ENCODE measurements at places on chromosomes 16 and 17.

DNA sequence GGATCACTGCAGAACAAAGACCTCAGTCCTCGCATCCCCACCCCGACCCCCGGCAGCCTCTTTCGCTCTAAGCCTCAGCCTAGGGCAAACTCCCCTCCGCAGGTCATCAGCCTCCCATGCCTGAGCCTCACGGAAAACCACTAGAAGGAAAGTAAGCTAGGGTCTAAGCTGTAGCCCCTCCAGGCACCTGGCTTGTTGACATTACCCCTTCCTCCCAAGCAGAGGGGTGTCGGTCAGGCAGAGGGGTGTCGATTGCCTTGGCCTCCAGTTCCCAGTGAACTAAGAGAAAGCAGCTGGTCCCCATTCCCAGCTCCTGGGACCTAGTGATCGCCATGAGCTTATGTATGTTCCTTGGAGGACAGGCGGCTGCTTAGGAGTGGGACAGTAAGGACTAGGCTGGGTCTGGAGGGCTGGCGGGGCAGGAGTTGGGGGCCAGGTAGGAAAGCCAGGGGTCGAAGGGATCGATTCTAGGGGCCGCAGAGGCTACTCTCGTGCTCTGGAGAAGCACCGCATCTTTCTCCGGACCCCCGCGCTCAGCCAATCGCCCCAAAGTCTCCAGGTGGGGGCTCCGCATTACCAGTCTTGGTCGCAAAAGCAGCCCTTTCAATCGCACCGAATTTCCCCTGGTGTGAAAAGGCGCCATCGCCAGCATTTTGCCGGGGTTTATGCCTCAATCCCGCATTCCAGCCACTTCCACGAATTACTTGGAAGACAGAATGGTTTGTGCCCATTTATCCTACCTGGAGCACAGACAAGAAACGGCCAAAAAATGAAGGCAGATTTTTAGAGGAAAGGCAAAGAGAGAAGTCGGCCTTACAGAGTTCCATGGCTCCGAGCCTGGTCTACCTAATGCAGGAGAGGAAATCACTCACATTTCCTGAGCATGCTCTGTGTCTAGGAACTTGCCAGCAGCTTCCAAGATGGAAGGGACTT is 21.3 kb upstream of the HOXB13 start:
- DNase-seq: no peak

DNA sequence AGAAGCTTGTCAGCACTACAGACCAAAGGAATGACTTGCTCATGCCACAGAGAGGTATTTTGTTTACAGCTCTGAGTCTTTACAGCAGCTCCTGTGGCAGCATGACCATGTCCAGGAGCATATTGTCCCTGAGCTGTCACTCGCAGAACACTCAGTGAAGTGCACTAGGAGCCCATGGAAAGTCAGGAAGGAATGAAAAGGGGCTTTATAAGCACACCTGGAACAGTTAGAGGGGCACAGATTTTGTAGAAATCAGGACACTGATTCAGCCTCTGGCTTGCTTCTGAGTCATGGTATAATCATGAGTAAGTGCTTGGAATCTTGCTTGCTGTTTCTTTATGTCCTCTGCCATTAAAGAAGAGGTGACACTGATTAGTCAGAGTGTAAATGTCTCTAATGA is 41.0 kb downstream of the TADA2A start:
- DNase-seq: no peak

GRCh38 chr16:1048442-1049112 is 24.0 kb upstream of the SSTR5 start:
- DNase-seq: peak; percentile 42

GRCh38 chr17:40778461-40778860 is 3.9 kb downstream of the KRT27 start:
- DNase-seq: no peak

- no peak for DNase-seq
These were observed 40.9 kb upstream of the CCNF start for GRCh38 chr16:2388139-2388874.

- no peak for DNase-seq
These were observed 834 bp downstream of the FLYWCH1 start for GRCh38 chr16:2912330-2913199.

- DNase-seq: no peak
These were observed 104.3 kb downstream of the AXIN2 start for GRCh38 chr17:65457183-65457582.

GRCh38 chr16:64051824-64052223 is 1070.0 kb downstream of the CDH11 start:
- DNase-seq: peak; percentile 4

DNA sequence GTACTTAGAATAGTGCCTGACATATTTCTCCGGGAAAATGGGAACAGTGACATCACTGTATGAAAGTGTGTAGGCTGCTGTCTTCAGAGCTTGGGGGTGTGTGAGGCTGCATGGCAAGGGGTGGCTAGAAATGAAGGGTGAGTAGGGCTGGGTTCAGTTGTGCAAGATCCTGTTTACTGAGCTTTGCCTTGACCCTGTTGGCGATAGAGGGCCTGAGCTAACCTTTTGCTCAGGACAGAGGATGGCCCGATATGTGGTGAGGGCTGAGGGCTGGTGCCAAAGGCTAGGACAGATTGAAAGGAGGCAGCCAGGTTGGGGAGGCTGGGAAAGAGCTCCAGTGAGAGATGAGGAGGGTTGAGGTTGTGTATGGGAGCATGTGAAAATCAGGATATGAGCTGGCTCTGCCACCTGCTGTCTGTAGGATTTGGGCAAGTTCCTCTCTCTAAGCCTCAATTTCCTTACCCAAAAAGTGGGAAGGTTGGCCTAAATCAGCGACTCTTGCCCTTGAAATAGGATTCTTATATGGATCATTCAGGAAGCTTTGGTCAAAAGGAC is 6.0 kb upstream of the CCL1 start:
- DNase-seq: no peak

DNA sequence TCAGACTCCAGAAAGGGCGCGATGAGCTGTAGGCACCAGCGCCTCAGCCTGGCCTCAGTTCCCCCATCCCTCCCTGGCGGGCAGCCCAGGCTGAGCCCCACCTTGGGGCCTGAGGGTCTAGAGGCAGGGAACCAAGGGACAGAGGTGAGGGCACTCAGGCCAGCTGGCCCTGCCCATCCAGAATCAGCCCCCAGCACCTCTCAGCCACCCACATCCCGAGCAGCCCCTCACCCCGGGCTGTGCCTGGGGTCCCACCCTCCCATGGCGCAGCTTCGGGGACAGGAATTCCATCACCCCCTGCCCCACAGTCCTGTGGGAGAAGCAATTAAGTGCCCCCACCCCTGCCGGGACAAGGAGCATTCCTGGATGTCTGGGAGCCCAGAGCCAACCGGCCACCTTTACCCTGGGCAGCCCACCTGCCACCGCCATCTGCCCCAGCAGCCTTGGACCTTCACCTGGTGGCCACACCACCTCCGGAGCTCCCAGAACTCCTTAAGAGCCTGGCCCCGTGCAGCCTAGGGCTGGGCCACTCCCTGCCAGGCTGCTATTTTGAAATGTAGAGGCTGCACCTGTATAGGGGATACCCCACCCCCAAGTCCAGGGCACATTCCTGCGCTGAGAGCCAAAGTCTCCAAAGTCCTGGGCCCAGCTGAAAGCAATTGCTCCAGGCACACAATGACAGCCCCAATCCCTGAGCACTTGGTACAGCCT is 33.7 kb upstream of the PVALEF start:
- DNase-seq: no peak

DNA sequence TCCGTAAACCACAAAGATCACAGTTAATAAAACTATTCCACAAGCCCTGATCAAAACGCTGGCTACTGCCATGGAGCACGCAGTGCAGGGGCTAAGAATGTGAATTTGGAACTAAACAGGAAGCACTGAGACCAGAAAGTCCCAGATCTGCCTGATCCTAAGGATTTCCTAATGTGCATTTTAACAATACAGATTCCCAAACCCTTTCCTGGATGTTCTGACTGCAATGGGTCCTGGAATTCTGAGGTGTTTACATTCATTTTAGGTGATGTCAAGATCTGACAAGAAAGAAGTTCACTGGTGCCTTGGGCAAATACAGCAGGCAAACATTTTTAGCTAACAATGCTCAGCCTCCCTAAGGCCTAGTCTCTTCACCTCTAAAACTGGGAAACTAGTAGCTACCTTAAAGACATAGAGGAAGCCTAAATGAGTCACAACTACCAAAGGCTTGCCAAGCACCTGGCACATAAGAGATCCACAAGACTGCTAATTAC is 10.3 kb downstream of the NSMCE1 start:
- no peak for DNase-seq

- DNase-seq: no peak
These were observed 34.3 kb downstream of the IL4R start for GRCh38 chr16:27347930-27348685.

DNA sequence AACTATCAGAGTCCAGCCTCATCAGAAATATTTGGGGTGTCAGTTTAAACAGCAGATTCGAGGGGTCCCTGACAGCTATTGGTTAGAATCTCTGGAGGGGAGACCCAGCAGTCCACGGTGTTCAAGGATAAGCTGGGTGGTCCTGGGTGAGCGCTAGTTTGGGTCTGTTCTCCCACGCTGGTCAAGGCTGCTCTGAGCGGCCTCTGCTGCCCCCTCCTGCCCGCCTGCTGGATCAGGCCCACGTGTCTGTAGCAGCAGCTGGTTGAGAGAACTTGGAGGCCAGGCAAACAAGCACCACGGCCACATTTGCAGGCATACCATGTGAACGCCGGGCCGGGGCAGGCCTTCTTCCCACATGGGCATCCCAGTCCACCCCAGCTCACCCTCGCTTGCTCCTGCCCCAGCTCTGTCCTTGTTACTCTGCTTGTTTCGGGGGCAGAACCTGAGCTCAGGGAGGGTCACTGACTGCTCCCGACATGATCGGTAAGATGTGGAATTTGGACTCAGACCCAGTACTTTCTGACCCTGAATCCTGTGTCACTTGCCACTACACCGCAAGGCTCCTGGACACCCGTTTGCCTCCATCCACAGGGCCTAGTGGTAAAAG is 7.4 kb downstream of the FOXF1 start:
- DNase-seq: peak; percentile 33

DNA sequence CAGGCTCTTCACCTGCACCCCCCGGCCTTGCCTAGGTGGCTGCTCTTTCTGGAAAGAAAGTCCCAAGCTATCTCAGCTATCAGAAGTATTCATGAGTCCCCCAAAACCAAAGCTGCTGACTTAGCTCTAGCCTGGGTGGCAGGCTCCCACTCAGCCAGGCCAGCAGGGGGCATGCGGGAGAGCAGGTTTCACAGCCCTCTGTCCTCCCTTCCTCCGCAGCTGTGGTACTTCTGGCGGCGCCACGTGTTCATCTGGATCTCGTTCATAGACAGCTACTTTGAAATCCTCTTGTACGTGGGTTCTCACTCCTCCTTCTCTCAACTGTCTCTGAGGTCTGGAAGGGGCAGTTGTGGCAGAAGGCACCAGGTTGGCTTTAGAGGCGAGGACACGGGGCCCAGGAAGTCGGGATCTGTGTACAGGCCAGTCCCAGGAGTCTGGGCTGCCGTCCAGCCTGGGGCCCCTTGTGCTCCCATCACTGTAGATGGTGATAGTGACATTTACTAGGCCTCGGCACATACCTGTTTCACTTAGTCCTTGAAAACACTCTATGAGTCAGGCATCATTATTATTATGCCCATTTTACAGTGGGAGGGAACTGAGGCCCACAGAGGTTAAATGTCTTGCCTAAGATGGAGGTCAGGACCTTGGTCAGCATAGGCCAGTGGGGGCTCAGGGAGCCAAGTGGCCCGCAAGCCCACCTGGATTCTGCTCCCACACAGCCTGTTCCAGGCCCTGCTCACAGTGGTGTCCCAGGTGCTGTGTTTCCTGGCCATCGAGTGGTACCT is 12.9 kb downstream of the TRPV2 start:
- DNase-seq: no peak

GRCh38 chr17:67836205-67836987 is 11.1 kb downstream of the BPTF start:
- DNase-seq: no peak

DNA sequence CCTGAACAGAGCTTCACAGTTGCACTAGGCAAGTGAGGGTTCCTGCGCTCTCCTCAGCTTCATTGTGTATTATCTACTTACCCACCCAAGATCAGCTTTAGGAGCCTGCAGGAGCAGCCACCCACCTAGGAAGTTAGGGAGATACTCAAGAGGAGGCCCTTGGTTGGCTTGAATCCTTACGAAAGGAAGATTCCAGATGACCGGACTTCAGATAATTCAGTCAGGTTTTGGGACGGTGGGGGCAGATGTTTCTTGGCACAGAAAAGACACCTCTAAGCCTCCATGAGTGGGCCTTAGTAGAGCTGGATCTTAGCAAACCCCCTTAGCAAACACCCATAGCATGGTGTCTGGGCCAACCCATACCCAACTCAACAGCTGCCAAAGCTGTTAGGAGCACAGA is 2.4 kb upstream of the CBFB start:
- DNase-seq: no peak

- DNase-seq: no peak
These were observed 9.7 kb downstream of the RMI2 start for GRCh38 chr16:11354733-11355574.

DNA sequence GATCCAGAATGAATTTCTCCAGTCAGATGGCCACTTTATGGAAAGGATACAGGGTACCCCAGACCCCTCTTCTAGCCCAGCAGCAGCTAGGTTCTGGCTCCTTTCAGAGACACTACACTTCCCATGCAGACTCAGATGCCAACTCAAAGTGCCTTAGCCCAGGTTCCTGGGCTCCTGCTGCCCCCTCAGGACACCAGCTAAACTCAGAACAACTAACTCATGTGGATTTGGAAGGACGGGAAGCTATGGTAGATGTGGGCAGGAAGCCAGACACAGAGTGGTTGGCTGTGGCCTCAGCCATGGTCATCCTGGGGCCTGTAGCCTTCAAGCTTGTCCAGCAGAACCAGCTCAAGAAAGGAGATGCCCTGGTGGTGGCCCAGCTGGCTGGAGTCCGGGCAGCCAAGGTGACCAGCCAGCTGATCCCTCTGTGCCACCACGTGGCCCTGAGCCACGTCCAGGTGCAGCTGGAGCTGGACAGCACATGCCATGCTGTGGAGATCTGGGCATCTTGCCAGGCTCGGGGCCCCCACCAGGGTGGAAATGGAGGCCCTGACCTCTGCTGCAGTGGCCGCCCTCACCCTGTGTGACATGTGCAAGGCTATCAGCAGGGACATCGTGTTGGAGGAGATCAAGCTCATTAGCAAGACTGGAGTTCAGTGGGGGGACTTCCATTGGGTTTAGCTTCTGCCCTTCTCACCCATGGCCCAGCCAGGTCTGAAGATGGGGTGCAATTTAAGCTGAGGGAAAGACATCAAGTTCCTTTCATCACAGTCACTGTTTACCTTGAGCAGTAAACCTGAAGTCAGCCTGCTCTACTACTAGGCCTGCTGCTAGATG is 111.8 kb downstream of the N4BP1 start:
- no peak for DNase-seq

DNA sequence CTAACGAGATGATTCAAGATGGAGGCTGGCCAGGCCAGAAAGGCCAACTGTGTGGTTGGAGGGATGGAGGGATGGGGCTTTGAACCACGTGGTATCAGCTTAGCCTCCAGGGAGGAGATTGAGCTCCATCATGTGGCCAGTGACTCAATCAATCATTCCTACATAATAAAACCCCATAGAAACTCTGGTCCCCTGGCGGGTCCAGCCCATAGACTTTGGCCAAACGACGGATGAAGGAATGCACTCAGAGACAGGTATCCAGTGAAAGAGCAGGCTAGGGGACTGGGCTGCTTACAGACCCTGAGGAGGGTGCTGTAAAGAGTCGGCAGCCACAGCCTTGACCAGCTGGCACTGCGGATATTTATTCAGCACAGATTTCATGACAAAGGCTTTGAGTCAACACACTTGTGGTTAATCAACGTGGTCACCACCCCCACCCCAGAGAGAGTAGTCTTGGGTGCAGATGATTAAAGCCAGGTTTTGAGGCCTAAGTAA is 308.7 kb upstream of the TNRC6C start:
- DNase-seq: no peak

GRCh38 chr17:27554911-27555310 is 76.1 kb upstream of the LGALS9 start:
- no peak for DNase-seq

GRCh38 chr17:48246612-48247011 is 139.0 kb downstream of the SNX11 start:
- no peak for DNase-seq
